ENCODE measurements at places on chromosomes 1 and 21. TPM values are rescaled to one million over a fixed set of nuclear protein-coding genes. Genes with fewer than 3 reads are reported as not detected.

GRCh38 chr1:217599154-217599553 lies 31.7 kb downstream of the GPATCH2 start:
- H3K27me3 ChIP-seq, result no peaks in the 10 kb centered on the region
- H3K27ac ChIP-seq, result no peak overlapping the region
- H3K4me3 ChIP-seq, result no peak overlapping the region
- DNase-seq, result no peak
- peaks cover 2% of the 10 kb centered on the region for H3K36me3 ChIP-seq
- no peaks in the 10 kb centered on the region for H3K4me1 ChIP-seq

DNA sequence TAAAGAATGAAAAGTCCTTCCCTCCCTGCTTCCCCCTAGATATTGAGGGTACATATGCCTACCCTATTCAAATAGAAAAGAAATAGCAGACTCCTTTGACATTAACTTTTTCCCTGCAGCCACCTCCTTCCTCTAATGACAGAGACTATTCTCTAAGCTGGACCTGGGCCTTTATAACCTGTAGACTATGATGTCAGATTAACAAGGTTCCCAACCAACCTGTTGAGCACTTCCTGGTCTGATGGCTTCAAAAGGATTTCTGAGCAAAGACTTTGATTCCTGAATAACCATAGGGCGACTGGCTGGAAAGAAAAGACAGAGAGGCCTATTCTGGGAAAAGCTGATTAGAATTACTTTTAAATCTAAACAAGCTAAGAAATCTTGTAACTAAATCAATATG lies 18.4 kb upstream of the C1orf216 start:
- H3K4me3 ChIP-seq, result no peak overlapping the region
- H3K4me1 ChIP-seq, result no peaks in the 10 kb centered on the region
- DNase-seq, result no peak
- H3K27me3 ChIP-seq, result no peaks in the 10 kb centered on the region

DNA sequence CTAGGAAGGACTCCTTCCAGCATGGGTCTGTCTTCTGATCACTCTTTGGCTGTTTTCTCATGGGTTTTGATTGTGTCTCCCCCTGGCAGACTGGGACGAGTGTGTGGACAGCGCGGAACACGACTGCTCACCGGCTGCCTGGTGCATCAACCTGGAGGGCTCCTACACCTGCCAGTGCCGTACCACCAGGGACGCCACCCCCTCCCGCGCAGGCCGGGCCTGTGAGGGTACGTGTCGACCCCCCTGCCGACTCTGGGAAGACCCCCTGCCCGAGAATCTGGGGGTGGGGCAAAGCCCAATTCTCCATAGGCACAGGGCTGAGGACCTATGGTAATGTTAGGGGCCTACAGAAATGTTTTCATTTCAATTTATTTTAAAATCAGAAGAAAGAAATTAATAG lies 38.4 kb downstream of the UMODL1 start:
- H3K36me3 ChIP-seq, result no peaks in the 10 kb centered on the region
- H3K4me3 ChIP-seq, result no peak overlapping the region
- DNase-seq, result no peak

The SPAG17 gene
- total RNA-seq, result not detected

Measured in activated T-cell treated with anti-CD3 and anti-CD28 coated beads, Interleukin-2, amount 50 U/mL, for 72 hours (primary cell).